ENCODE measurements at places on chromosomes 5 and 9. TPM values are rescaled to one million over a fixed set of nuclear protein-coding genes. Genes with fewer than 3 reads are reported as not detected.

- no peak for DNase-seq
Observed at GRCh38 chr9:92406477-92406876, 2.1 kb upstream of the OGN start.

GRCh38 chr9:116101516-116101915 is 52.1 kb upstream of the PAPPA start:
- no peak for DNase-seq

DNA sequence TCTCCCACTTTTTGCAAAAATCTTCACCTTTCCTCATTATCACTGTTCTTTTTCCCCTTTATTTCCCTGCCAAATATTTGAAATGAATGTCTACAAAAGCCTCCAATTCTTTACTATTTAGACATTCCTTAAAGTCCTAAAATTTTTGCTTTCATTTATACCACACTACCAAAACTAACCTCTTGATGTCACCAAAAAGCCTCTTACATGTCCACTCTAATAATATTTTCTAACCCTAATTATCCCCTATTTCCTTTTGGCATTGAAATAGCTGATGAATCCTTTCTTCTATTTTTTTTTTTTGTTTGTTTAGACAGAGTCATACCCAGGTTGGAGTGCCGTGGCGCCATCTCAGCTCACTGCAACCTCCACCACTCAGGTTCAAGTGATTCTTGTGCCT is 32.3 kb upstream of the NRG2 start:
- no peak for DNase-seq

GRCh38 chr5:54249210-54250028 is 61.0 kb downstream of the ARL15 start:
- DNase-seq, result no peak

DNA sequence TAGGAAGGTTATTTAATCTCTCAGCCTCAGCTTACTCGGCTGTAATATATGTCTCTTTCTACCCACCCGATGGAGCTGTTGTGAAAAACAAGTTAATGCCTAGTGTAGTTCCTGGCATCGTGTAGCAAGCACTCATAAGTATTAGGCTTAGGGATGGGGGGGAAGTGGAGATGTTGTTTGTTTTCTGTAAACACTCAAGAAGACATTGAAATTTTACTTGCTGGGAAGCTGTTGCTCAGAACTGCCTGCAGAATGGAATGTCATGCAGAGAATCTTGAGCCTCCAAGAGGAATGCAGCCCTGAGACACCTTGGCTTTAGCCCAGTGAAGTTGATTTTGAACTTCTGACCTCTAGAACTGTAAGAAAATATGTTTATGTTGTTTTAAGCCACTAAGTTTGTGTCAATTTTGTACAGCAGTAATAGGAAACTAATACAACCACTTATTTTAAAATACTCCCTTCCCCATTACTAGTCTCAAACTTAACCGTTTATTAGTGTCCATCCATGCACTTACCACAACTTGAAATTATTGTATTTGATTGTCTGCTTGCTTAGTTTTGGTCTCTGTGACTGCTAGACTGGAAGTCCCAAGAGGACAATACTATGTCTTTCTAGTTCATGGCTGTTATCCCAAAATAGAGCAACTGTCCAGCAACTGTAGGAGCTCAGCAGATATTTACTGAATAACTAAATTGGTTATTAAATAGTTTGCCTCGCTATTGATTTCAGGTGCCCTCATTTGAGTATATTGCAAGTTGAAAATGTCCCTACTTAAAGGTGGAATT is 53.8 kb downstream of the MFAP3 start:
- no peak for DNase-seq

DNA sequence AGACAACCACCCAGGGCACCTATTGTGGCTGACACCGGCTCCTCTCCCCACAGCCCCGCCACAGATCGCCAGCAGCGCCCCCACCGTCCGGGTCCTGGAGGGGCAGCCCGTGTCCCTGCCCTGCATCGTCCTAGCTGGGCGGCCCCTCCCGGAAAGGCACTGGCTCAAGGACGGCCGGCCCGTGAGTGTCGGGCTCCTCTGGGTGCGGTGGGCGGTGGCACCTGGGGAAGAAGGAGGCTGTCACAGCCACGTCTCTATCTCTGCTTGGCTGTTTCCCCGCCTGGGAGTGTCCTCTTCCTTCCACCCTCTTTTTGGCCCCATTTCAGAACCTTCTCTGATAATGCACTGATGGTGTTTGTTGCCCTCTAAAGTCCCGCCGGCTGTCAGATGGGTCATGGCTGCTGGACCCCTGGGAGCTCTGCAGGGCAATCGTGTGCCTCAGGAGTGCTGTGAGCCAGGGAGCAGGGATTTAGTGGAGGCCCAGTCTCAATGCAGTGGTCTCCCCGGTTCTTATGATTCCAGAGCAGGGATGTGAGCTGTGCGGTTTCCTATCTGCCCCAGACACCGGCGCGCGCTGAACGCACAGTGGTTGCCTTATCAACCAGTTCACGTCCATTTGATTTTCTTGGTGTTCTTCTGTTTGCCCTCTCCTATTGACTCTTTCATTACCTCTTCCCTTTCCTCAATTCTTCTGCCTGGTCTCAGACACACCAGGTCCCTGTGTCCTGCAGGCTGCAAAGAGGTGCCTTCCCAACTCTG is 55.3 kb downstream of the HMCN2 start:
- DNase-seq, result no peak

- no peak for DNase-seq
Observed at GRCh38 chr9:97723819-97724218, 26.7 kb upstream of the XPA start.

DNA sequence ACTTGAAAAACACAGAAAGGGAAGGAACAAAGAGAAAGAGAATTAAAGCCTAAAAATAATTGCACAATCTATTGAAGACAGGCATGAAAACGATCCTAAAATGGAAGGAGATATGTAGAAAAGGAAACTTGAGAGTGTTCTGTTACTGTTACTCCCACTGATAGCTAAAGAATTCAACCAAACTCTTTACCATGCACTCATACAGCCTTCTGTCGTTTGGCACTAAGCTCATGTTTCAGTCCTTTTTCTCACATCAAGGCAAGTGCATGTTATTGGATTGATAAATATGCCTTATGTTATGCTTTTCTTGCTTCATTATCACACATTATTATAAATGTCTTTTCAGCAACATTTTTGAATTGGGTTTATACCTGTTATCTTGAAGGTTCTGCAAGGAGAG is 696.5 kb downstream of the EFNA5 start:
- DNase-seq, result no peak

Gene ZNF618
- polyA plus RNA-seq, result 41.7 TPM

Gene MYO10
- 42.3 TPM for polyA plus RNA-seq

Gene MVB12B
- 16.0 TPM for polyA plus RNA-seq
